Islet precursor cell (in vitro differentiated cells): ENCODE measurements at places on chromosomes 3 and 15.

GRCh38 chr3:42151596-42152168 is 60.5 kb downstream of the TRAK1 start:
- no peak for DNase-seq

GRCh38 chr15:74312445-74313007 is 54.9 kb downstream of the CYP11A1 start:
- DNase-seq: no peak

DNA sequence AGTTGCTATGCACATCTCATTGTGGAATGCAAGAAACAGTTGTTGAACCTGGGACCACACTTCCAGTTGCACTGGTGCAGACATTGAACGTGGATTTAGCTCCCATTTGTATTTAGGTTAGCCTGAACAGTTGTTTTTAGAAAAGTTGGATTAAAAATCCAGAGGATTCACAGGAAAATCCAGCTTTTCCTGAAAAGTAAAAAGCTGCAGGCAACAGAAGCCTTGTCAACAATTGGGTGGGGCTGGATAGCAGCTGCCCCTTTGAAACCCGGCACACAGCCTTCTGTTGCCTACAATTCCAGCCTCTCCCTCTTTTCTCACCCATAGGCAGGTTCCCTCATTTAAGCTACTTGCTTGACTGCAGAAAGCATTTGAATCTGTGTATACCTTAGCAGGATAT is 165.3 kb upstream of the TBL1XR1 start:
- DNase-seq: no peak

DNA sequence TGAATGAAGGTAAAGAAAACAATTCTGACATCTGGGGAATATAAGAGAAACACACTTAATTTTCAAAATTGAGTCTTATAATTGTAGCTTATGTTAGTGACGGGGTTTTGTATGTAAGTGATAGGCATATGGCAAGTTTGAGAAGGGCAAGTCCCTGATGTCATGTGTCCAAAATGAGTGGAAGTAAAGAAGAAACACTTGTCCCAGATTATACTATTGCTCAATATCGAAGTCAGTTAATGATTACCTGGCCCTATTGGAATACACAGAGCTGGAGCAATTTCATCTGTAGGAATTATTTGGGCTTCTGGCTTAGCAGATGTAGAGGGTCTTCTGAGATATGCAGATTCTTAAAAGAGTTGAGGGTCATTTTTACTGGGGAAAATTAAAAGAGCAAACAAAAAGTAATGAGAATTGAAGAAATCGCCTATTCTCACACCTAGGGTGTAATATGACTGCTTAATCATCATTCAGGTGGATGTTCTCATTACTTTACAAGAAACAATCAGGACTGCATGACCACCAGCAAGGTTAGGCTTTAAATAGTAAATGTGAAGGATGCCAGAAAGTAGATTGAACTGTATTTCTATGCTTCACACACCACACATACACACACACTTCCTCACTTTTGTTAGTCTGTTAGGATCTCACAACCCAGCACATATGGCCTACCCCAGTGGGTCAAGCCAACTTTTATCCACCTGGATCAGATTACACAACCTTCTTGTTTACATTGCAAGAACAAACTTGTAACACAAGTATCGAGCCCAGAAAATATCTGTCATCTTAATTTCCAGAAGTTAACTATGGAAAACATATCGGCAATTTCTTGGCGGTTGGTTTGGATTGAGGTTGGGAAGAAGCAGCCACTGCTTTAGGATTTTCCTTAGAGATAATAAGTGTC is 183.3 kb upstream of the LRRC3B start:
- DNase-seq: no peak
